RPMI7951 (cell line): ENCODE measurements at places on chromosomes 4 and X.

- no peak for DNase-seq
These were observed 3.4 kb downstream of the ARX start for GRCh38 chrX:25012433-25012735.

DNA sequence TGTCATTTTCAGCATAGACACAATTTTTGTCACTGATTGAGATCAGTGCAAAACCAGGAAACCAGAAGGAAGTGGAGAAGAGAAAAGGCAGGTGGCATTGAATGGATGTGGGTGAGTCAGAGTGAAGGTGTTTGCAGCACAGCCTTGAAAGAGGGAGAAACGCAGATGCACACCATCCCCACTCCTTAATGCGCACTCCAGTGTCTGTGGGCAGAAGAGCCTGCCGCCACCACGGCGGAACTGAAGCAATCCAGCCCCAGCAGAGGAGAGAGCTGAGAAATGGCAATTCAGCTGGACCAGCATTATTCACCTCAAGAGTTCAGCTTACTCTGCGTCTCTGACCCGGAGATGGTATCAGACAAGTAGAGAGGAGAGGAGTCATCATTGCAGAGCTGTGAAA lies 393.1 kb upstream of the FRG1 start:
- DNase-seq = no peak

- DNase-seq = no peak
These were observed 28.1 kb downstream of the DCAF8L1 start for GRCh38 chrX:27953171-27953570.

DNA sequence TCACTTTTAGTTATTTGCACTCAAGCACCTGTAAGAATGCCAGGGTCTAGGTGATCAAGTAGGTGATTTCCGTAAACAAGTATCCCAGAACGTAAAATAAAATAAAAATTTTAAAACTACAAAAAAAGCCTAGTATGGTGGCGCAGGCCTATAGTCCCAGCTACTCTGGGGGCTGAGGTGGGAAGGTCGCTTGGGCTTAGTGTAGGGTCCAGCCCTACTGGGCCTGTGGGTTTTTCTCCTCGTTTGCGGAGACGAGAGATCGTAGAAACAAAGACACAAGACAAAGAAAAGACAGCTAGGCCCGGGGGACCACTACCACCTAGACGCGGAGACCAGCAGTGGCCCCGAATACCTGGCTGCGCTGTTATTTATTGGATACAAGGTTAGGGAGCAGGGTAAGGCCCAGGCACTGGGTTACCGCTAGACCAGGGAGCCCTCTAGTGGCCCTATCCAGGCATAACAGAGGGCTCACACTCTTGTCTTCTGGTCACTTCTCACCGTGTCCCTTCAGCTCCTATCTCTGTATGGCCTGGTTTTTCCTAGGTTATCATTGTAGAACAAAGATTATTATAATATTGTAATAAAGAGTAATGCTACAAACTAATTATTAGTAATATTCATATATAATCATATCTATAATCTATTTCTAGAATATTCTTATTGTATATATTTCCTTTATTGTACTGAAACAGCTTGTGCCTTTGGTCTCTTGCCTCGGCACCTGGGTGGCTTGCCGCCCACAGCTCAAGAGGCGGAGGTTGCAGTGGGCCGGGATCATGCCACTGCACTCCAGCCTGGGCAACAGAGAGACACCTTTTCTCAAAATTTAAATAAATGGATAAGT lies 38.4 kb downstream of the SAGE1 start:
- DNase-seq = peak; percentile 15

GRCh38 chr4:154406018-154406795 lies 85.4 kb downstream of the DCHS2 start:
- no peak for DNase-seq

DNA sequence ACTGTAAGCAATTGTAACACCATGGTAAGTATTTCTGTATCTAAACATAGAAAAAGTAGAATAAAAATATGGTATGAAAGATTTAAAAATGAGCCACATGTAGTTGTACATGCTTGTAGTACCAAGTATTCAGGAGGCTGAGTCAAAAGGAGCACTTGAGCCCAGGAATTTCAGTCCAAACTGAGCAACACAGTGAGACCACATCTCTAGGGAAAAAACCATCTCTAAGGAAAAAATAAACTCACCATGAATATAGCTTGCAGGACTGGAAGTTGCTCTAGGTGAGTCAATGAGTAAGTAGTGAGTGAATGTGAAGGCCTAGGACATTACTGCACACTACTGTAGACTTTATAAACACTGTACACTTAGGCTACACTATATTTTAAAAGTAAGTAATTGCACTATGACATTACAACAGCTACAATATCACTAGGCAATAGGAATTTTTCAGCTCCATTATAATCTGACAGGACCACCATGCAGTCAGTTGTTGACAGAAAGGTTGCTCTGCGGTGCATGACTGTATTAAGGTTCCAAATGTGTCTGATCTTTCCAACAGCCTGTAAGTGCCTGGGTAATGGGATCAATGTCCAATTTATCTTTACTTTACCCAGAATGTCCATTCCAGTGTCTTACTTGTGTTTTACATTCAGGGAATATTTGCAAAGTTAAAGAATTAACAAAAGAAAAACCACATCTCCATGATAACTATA lies 28.9 kb upstream of the LRBA start:
- no peak for DNase-seq

DNA sequence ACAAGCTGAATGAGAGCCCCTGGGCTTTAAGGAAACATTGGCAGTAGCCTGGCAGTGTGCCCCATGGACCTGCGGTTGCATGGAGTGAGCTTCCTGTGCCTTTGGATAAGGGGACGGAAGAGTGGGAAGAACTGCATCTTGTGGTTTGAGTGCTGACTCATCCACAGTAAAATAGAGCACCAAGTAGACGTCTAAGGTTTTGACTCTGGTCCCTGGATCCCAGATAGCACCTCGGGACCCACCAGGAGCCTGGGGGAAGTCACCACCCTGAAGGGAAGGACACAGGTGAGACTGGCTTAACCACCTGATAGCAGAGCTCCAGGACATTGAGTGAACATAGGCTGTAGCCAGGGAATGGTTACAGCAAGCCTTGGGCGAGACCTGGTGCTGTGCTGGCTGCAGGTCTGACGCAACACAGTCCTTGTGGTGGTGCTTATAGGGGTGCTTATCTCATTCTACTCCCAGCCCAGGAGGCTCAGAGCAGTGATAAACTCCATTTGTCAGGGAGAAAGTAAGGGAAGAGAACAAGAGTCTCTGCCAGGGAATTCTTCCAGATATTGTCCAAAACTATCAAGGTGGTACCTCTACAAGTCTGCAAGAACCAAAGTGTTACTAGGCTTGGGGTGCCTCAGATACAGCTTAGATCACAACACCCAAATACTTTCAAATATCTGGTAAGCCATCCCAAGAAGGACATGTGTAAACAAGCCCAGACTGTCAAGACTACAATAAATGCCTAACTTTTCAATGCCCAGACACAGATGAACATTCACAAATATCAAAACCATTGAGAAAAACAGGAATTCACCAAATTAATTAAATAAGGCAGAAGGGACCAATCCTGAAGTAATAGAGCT lies 123.6 kb upstream of the TET2 start:
- DNase-seq = peak; percentile 96

GRCh38 chr4:14529653-14530052 lies 472.6 kb upstream of the CPEB2 start:
- DNase-seq = peak; percentile 24

DNA sequence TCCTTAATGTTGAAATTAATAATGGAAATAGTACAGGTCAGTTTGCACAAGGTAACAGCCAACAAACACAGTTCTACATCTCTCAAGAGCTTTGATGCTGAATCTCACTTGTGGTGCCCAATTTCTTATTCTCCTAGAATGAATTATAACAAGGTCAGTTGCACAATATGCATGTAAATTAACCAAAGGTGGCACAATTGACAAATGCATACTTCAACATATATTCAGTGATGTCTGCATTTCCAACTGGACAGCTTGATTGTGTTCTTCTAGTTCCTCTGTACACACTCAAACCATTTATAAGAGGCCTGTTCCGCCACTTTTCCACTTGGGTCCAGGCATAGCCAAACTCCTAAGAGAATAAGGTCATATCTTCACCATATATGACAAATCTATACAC lies 210.3 kb upstream of the EPHA5 start:
- DNase-seq = peak; percentile 5

- DNase-seq = no peak
These were observed 2.5 kb downstream of the SEPTIN11 start for GRCh38 chr4:76952071-76952470.

- DNase-seq = no peak
These were observed 204.2 kb downstream of the GPC3 start for GRCh38 chrX:133781174-133781573.

- DNase-seq = no peak
These were observed 54.4 kb upstream of the CLNK start for GRCh38 chr4:10738826-10739489.

DNA sequence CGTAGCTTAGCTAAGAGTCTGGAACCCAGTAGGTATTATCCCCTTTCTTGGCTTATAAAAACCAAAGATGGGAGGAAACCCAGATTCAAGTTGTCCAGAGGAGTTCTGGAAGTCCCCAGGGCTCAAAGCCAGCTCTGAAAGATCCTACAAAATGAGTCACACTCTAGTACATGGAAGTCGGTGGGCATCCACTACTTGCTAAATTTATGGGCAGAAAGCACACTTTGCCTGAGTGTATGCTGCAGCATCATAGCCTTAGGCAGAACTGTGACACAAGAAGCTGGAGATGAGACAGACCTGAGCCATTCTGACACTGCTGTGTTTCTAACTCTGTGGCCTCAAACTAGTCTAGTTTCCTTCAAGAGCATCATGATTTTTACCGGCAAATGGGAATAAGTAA lies 429.3 kb downstream of the AFF2 start:
- peak; percentile 90 for DNase-seq

- no peak for DNase-seq
These were observed 502.9 kb upstream of the GNPDA2 start for GRCh38 chr4:45229206-45229605.

DNA sequence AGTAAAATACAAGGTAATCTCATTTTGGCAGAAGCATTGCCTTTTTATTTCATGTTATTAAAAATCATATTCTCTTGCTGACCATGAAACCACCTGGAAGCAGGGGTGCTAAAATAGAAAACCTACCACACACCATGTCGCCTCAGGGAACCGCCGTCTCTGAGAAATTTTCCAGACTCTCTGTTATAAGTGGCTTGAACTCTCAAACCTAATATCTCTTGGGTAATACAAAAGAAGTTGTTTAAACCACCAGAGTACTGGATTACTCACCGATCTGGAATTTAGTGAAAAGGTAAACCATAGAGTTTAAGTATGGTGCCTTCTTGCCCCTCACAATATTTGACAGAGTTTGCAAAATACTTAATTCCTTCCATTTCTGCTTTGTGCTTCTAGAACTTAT lies 27.7 kb downstream of the ENPP6 start:
- no peak for DNase-seq

DNA sequence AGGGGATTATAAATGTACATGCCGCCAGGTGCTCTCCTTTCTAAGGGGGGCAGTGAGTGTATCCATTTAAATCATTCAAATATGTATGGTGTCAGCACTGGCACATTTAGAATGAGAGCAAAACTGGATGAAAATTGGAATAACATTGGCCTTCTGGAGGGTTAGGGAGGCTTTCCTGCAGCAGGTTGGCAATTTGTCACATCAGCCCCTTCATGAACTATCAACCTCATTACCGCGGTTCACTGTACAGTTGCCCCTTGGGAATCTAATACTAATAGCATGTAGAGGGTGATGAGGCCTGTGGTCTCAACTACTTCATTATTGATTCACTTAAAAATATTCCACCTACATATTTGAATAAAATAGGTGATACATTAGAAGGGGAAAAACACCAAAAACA lies 117.9 kb downstream of the PDHA2 start:
- DNase-seq = no peak

DNA sequence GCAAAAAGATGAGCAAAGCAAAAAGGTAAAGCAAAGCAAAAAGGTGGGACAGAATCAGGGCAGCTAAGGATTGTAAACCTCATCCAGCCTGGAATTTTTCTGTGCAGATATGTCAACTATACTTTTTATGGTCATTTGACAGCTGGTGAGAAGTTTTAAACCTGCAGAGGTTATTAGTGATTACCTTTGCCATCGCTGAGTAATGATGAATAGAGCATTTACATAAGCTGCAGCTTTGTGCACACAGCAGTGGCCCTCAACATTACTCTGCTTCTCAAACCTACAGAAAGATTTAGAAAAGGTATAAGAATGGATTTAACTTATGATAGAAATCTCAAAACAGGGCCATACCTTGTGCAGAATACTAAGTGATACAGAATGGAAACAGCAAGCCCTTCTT lies 54.5 kb upstream of the C4orf54 start:
- no peak for DNase-seq
